Neuronal stem cell (in vitro differentiated cells): ENCODE measurements at places on chromosomes 7 and 10.

GRCh38 chr7:93837245-93837644 lies 53.3 kb downstream of the TFPI2 start:
- no peak for DNase-seq

DNA sequence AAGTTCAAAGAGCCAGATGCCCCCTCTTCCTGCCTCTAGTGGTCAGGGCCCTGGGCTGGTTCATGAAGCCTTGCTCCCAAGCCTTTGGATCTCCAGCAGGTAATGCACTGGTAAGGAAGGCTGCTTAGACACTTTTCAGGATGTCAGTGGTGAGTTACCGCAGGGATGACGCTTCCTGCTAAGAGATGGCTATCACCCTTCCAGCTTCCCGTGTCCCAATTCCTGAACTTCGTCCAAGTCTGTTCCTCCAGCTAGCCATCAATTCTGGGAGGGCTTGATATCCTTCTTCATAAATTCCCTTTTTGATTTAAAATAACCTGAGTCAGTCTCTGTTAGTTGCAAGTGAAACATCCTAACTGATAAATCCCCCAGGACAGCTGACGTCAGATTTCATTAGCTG lies 221.2 kb downstream of the PLXNA4 start:
- DNase-seq, result no peak

DNA sequence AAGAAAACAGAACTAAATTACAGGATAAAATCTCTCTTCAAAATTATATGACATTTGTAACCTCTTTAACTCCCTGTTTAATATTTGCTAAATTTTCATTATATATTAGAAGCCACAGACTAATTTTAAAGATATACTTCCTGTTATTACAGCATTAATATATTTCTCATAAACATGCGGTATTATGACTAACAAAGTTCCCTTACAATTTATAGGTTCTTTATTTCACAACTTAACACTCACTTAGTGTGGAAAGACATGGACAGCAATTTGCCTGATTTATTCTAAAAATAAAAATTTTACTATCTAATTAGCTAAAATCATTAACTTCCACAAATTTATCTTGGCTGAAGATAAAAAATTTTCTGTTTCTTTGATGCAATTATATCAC lies 29.0 kb downstream of the CTNNA3 start:
- no peak for DNase-seq

DNA sequence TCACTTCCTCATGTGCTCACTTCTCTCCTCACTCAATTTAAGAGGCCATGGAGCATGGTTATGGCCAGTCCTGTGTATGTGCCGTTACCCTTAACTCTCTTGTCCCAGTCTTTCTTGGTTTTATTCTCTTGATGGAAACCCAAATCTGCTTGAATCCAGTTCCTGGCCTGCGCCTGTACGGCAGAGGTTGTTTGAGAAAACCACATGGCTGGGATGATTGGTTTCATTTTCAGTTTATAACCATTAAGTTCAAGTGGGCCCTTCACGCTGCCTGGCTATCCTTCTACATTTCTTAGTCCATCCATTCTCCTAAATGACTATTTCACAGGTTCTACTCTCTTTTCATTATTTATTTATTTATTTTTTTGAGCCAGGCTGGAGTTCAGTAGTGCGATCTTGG lies 1.6 kb upstream of the ZNF239 start:
- DNase-seq, result no peak

DNA sequence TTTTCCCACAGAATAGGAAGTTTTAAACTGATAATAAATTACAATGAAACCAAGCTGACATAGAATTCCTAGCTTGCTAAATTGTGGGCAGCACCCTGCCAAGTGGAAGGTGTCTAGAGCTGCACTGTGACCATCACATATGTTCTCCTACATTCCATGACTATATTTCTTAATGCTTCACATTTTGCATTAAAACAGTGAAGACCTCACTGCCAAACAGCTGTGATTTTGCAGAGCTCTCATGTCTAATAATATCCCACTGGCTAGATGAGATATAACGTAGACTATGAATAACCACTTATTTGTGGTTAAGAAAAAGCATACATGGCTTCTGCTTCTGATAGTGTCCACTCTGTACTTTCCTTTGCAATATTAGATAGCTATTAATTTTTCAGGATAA lies 228.3 kb upstream of the TEX47 start:
- no peak for DNase-seq

- DNase-seq, result no peak
Observed at GRCh38 chr7:122383934-122384333, 79.4 kb upstream of the FEZF1 start.

GRCh38 chr7:79615871-79616640 lies 162.6 kb upstream of the MAGI2 start:
- no peak for DNase-seq

DNA sequence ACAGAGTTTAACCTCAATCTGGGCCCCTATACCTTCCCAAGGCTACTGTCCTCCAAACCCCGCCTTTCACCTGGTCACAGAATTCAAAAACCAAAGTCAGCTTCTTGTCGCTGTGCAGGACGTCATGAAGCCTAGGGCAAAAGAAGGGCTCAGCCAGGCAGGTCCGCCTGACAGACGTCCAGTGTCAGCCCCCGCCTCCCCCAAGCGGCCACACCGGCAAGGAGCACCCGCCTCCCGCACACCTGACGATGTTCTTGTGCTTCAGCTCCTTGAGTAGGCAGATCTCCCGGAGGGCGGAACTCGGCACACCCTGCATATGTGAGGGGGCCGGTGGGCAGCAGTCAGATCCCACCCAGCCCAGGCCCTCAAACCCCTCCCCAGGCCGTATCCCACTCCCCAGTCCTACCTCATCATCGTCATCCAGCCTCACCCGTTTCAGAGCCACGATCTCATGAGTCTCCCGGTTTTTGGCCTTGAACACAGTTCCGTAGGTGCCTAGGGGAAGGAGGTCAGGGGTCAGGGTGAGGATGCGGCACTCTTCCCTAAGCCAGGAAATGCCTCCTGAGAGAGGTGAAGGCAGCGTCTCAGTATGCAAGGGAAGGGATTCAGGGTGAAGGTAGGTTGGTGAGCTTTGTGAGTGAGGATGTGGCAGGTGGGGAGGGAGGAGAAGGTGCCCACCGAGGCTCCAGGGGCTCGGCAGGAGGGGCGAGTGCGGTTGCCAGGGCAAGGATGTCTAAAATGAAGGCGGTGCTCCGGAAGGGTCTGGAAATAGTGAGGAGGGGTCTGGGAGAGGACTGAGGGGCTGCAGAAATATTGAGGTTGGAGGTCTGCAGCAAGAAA lies 811 bp downstream of the CDK5 start:
- no peak for DNase-seq

DNA sequence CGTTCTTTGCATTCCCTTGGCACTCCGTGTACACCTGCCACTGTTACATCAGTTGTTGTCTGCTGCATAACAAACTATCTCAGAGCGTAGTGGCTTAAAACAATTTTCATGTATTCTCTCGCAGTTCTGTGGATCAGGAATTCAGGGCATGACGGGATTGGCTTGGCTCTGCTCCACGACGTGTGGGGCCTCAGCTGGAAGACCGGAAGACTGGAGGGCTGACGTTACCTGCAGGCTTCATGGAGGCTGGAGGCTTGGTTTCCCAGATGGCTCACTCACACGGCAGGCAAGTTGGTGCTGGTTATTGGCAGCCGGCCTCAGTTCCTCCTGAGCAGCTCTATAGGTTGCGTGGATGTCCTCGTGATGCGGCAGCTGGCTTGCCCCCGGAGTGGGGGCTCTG lies 25.5 kb downstream of the NYAP1 start:
- DNase-seq, result no peak

DNA sequence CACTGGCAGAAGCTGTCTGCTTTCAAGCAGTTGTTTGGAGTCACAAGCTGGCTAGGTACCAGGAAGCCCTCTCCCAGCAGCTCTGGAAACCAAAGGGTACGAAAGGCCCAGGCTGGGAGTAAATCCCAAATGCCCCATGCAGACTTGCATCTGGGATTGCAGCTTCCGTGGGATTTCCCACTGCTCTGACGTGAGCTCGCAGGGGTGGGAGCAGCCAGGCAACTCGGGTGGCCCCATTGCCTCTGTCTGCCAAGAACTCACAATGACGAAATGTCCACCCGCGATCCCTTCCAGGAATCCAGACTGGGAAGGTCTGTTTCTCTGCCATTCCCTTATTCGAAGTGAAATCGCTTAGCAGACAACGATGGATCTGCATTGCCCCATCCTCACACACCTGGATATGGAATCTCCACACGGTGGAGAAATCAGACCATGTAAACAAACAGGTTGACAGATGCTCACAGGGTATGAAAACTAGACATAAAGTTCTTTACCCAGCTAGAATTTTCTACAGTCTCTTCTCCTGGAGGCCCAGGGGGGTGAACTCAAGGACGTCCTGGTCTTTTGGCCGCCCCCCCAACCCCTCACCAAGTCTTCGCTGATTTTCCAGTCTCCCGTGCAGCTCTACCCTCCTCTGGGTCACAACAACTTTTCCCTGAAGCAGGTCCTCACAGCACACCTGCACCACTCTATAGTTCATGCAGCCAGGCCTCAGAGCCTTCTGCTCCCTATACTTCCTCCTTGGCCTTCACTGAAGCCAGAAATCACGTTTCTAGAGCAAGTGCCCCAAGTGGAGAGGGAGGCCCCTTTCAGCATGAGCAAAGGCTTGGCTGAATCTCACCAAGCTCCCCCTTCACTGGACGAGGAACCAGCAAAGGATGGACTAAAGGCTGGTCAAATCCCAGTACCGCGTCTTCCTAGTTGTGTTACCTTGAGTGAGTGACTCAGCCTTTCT lies 20.0 kb downstream of the SH3PXD2A start:
- no peak for DNase-seq

DNA sequence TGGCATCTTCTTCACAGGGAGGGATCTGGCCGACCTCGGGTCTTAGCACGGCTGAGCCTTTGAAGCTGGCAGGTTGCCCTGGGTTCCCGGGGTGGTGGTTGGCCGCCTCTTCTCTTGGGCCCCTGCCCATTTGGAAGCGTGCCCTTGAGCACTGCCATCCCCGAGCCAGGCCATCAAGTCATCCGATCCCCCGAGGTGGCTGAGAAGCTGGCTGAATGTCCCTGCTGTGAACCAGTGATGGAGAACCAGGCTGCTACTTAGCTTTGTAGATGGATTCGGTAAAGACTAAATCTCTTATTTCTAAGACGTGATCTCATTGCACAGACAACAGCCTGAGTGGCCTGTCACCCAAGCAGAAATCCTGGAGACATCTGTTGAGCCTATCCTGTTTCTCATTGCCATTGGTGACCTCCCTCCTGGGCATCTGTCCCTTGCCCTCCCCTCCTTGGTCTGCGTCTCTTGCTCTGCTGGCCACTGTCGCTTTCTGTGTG lies 74.3 kb downstream of the GRK5 start:
- no peak for DNase-seq

GRCh38 chr7:80493121-80493849 lies 18.6 kb downstream of the GNAT3 start:
- no peak for DNase-seq

DNA sequence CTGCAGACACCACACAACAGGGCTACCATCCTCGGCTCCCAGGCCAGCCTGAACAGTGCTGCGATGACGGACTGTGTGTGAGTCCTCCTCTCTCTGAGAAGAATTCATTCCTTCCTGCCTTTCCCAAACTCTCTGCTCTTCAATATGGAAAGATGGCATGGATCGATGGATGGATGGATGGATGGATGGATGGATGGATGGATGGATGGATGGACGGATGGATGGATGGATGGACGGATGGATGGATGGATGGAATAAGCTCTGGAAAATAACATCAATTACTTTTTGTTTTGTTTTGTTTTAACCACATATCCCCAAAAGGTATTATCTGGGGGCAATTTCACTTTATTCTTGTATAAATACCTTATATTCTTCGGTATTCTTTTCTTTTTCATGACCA lies 151.9 kb downstream of the AKR1D1 start:
- DNase-seq, result no peak

DNA sequence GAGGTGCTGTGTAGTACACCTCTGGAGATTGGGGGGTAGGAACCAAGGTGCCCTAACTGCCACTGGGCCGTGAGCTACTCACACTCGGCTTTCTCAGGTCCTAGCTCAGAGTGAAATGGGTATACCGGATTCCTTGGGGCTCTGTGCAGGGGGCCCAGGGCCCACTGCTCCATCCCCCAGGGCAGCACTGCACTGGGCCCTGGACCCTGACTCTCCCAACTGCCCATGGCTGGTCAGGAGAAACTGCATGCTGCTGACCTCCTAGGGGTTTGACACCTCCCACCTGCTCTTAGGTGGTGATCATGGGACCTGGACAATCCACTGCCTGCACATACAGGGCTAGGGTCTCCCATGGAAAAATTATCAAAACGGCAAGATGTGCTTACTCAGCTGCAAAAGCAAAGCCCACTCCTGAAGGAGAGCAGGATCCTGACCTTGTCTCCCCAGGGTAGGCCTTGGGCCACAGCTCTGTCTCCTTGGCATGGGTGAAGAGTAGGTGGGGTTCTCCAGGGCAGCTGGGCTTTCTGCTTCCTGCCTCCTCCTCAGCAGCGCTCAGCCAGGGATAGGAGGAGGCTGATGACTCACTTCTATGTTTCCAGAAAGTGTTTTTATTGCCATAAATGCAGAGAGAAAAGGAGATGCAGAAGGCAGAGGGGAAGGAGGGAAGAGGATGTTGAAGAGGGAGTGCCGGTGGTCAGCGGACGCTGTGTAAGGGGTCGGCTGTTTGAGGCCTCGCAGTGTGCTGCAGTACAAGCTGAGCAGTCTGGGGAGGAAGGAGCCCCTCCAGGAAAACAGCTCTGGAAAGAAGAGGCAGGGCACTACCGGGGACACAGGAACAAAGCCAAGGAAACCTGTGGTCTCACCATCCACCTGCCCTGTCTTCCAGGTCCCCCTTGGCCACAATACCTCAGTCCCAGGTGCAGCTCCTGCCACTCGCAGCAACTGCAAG lies 107.8 kb downstream of the ARHGAP22 start:
- no peak for DNase-seq

DNA sequence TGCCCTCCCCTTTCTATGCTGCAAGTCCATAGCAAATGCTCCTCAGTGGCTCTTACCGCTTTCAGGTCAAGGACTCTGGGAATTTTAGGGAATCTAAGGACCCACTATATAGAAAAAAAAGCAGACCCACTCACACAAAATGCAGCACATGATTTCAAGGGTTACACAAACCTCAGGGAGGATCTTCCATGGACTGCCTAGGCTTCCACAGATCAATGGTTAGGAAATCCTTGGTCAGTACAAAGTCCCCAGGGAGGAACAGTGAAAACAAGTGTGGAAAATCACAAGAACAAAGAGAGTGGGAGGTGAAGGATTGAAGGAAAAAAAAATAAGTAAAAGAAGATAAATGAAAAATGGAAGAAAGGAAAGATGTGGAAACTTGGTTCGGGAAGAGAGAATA lies 188.4 kb downstream of the AHR start:
- no peak for DNase-seq

GRCh38 chr10:60206735-60207134 lies 182.9 kb downstream of the ANK3 start:
- no peak for DNase-seq

DNA sequence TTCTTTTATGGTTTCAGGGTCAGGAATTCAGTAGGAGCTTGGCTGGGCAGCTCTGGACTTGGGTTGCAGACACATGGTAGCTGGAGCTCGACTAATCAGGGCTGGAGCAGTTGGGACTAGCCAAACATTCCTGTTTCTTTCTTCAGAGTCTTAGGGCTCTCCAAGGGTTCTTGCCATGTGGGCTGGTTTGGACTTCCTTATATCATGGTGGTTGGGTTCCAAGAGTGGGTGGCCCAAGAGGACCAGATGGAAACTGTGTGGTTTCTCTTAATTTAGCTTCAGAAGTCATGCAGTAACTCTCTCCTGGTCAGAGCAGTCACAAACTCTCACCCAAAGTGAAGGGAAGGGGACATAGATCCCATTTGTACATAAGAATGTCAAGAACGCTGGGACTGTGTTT lies 270.1 kb upstream of the FZD1 start:
- no peak for DNase-seq

- DNase-seq, result no peak
Observed at GRCh38 chr7:133482599-133482998, 229.7 kb downstream of the EXOC4 start.

- peak; percentile 46 for DNase-seq
Observed at GRCh38 chr10:36888925-36889573, 236.3 kb upstream of the ANKRD30A start.
